ENCODE measurements at places on chromosomes 13 and 19. TPM values are rescaled to one million over a fixed set of nuclear protein-coding genes. Genes with fewer than 3 reads are reported as not detected.

DNA sequence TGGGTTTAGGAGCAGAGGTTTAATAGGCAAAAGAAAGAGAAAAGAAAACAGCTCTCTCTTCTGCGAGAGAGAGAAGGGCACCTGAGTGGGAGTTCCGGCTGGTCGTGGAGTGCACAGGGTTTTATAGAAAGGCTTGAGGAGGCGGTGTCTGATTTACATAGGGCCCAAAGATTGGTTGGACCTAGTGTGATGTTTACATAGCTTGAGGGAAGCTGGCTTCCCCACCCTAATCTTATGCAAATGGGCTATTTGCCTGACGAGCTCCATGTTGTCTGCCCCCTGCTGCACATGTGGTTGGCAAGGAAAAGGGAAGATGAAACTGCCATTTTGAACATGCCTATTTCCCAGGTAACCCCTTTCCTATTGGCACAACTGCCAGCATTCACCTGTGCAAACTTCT, 21.5 kb upstream of the MEDAG start:
- H3K27me3 ChIP-seq = no peaks in the 10 kb centered on the region
- no peak overlapping the region for H3K27ac ChIP-seq
- no peak for DNase-seq

- H3K36me3 ChIP-seq = no peaks in the 10 kb centered on the region
- H3K4me1 ChIP-seq = peaks cover 20% of the 10 kb centered on the region
- H3K27ac ChIP-seq = no peak overlapping the region
- 0 out of 2 replicates have a peak, but pooled peaks cover 2% of the 10 kb centered on the region for H3K27me3 ChIP-seq
These were observed 8.9 kb downstream of the CEBPA start for GRCh38 chr19:33293255-33294057.

- H3K36me3 ChIP-seq = no peaks in the 10 kb centered on the region
- peak overlapping the region; percentile 64 for H3K27ac ChIP-seq
- no peaks in the 10 kb centered on the region for H3K27me3 ChIP-seq
- peaks cover 56% of the 10 kb centered on the region for H3K4me1 ChIP-seq
- no peak overlapping the region for H3K4me3 ChIP-seq
These were observed 41.6 kb downstream of the ARHGAP35 start for GRCh38 chr19:46902402-46902766.

DNA sequence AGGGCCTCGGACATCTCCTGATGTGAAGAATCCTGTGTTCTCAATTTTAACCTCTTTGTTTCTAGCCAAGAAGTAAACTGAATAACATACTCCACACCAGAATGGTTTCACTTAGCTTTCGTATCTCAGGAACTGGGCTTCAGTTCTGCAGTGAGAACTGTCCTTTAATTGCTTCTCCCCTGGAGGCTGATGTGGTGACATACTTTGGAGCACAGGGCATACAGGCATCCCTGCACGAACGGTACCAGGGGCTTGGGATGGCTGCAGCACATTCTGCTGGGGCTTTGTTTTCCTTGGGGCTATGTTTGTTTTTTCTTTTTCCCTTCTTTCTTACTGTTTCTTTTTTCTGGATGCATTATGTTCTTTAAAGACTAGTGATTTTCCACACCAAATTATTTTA, 230.5 kb downstream of the TM9SF2 start:
- no peak for DNase-seq
- no peak overlapping the region for H3K27ac ChIP-seq
- no peaks in the 10 kb centered on the region for H3K36me3 ChIP-seq
- H3K27me3 ChIP-seq = no peaks in the 10 kb centered on the region

DNA sequence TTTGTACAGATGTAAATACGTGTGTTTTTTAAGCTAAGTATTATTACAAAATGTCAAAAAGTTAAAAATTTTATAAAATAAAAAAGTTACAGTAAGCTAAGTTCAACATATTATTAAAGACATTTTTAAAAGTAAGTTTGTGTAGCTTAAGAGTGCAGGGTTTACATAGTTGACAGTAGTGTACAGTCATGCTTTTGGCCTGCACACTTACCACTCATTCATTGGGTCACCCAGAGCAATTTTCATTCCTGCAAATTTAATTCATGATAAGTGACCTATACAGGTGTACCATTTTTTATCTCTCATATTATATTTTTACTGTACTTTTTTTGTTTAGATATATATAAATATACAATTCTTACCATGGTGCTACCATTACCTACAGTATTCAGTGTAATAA, 769.9 kb upstream of the SLITRK6 start:
- DNase-seq = no peak
- no peak overlapping the region for H3K4me3 ChIP-seq
- no peaks in the 10 kb centered on the region for H3K36me3 ChIP-seq

- H3K27me3 ChIP-seq = no peaks in the 10 kb centered on the region
- no peak overlapping the region for H3K4me3 ChIP-seq
- H3K36me3 ChIP-seq = no peaks in the 10 kb centered on the region
- H3K27ac ChIP-seq = no peak overlapping the region
- no peak for DNase-seq
These were observed 8.9 kb upstream of the RSPH6A start for GRCh38 chr19:45824041-45824471.

DNA sequence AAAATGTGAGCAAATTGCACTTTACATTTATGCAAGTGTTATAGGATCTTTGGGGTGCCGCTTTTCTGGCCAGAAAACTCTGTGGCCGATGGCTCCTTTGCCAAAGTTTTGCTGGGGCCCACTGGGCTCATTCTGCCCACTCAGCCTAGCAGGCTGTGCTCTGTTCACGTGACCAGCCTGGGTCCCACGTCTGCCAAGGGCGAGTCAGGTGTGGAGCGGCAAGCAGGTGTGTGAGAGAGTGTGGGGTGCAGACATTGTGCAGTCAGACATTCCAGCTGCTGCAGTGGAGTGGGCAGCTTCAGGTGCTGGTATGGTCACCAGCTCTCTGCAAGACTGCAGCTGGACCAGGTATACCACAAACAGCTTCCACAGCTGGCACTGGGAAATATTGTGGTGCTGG, 2305.7 kb downstream of the PCDH9 start:
- no peaks in the 10 kb centered on the region for H3K4me1 ChIP-seq
- H3K36me3 ChIP-seq = no peaks in the 10 kb centered on the region
- DNase-seq = no peak
- H3K27ac ChIP-seq = no peak overlapping the region
- no peak overlapping the region for H3K4me3 ChIP-seq

Gene CNMD
- total RNA-seq = not detected
